ENCODE measurements at places on chromosomes 2 and 18.

DNA sequence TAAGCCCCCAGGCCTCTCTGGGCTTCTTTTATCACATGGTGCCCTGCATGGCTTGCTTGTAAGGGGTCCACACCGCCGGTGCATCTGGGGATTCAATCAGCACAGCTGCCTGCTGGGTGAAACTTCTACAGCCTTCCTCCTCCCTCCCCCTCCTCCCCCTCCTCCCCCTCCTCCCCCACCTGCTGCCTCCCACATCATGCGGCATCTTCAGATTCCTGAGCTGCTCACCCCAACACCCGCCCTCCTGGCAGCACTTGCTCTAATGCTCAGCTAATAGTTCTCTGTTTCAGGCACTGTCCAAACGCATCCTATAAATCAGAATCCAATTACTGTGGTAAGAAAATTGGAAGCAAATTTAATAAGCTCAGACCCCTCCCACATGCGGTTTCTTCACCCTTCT is 150.7 kb downstream of the GALNT14 start:
- no peak for DNase-seq

DNA sequence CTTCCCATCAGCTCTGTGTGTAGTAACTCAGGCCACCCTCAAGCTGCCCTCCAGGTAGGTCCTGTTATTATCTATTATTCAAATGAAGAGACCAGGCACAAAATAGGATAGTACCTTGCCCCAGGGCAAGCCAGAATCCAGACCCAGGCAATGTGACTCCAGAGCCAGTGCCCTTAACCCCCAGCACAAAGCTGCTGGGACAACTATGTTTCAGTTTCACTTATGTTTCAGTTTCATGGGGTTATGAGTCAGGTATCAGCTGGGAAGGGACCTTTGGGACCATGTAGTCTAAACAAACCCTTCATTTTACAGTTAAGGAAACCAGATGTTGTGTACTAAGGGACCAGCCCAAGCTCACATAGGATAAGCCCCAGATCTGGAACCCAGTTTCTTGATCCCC is 10.0 kb downstream of the HK2 start:
- peak; percentile 51 for DNase-seq

- DNase-seq: no peak
Measured at GRCh38 chr2:232330068-232330999, 48.2 kb upstream of the ALPP start.

GRCh38 chr18:79954791-79955190 is 3.3 kb upstream of the SLC66A2 start:
- no peak for DNase-seq

DNA sequence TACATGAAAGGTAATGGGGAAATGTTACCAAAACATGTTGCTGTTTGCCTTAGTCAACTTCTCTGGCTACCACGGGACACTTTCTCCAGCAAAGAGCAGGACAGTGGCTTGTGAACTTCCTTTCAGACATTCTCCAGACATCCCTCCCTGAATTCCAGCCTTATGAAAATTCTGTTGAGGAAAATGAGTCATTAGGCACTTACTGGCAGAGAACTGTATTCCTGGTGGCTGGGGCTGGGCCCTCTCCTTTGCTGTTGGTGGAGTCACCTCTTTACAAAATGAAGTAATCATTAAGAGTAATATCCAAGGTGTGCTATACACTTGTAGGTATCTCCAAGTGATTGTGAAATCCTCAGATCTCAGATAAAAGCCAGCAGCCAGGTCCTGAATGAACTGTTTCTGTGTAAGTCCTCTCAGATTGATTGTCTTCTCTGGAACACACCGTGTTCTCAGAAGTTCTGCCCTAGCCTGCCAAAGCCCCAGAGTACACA is 1.3 kb upstream of the FAP start:
- peak; percentile 92 for DNase-seq

DNA sequence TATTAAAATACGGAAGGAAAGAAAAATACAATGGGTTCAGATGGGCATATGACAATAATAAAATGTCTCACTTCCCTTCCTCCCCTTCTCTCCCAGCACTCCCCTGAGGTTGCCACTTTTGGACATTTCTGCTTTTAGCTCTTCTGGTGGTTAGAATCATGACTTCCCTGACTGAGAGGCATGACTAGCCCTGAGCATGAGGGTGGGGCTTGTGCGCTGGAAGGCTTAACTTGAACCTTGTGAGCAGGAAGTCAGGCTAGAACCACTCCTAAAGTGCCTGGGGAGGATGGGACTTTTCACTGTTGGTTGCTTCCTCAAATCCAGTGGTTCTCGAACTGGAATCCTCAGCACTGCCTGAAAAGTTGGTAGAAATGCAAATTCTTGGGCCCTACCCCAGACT is 19.7 kb upstream of the ARHGAP25 start:
- no peak for DNase-seq

DNA sequence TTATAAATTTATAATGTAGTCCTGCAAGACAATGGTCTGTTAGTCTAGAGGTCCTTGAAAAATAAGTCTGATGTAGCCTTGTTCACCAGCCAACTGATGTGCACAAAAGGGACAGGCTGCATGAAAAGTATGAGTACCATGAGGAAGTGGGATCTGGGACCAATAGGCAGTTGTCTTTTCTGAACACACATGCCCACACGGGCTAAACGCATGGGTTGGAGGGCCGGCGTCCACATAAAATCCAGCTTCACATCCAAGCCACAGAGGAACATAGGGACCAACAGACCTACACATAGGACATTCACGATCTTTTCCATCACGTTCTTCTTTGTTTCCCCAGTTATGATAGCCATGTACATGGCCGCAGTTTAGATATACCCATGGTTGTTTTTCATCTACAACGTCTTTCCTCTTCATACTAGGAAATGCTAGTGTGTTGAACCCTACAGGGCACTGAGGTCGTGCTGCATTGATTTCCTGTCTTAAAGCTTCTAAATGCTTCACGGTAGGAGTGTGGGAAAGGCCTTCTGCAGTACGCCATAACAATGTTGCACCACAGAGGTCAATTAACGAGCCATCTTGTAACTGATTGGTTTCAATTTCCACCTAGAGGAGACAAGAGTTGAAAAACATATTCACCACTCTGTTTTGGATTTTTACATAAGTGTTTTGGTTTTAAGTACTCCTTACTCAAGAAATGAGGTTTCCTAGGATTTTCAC is 49.4 kb downstream of the PELI1 start:
- DNase-seq: no peak

GRCh38 chr2:202036601-202037037 is 3.0 kb downstream of the FZD7 start:
- no peak for DNase-seq

GRCh38 chr18:62346333-62347088 is 21.4 kb downstream of the TNFRSF11A start:
- DNase-seq: no peak

DNA sequence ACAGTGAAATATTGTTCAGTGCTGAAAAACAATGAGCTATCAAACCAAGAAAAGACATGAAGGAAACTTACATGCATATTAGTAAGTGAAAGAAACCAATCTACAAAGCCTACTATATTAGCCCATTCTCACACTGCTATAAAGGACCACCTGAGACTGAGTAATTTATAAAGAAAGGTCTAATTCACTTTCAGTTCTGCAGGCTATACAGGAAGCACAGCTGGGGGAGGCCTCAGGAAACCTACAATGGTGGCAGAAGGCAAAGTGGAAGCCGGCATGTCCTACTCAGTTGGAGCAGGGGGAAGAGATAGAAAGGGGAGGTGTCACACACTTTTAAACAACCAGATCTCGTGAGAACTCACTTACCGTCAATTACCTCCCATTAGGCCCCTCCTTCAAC is 232.1 kb downstream of the TMX3 start:
- DNase-seq: no peak

DNA sequence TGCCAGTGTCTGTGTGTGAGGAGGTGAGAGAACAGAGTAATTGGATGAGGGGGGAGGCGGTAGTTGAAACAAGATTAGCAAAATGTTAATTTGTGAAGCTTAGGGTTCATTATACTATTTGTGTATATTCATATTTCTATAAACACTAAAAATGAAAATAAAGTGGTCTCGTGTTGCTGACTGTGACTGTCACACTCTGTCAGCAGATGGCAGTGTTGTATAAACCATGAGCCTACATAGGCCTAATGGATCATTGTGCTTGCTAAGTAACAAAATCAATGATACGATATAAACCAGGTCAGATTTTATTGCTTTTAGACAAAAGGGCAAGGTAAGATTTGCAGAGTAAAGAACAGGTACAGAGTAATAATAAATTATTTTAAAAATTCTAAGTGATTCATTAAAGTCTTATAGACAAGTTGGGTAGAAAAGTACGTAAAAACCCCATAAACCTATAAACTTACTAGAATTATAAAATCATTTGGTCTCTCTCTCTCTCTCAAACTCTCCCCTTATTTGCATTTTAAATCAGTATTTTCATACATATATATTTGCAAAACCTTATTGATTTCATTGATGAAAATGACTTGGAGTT is 182.7 kb downstream of the RPIA start:
- DNase-seq: no peak

GRCh38 chr18:33577685-33578517 is at the start of gene ASXL3:
ASXL3 (plus strand) TSS chr18:33578219; CDS start chr18:33578632, 413 bp downstream.
- no peak for DNase-seq

DNA sequence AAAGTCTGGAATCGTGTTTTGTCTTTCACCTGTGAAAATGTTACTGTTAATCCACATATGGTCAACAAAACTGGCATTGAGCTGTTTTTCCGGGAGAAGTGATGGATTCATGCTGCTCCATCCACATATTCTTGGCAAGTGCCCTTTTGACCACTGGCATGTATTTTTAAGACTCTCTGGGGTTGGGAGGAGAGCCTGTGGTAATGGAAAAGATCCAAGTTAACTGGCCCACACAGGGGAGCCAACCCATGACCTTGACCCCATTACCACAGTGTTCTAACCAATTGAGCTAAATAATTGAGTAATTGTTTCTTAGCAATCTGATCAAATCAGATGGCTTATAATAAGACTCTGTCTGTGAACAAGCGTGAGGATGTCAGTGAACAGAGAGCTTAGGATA is 296.2 kb upstream of the NRP2 start:
- DNase-seq: no peak

- no peak for DNase-seq
Measured at GRCh38 chr2:29644949-29645348, 276.4 kb downstream of the ALK start.

DNA sequence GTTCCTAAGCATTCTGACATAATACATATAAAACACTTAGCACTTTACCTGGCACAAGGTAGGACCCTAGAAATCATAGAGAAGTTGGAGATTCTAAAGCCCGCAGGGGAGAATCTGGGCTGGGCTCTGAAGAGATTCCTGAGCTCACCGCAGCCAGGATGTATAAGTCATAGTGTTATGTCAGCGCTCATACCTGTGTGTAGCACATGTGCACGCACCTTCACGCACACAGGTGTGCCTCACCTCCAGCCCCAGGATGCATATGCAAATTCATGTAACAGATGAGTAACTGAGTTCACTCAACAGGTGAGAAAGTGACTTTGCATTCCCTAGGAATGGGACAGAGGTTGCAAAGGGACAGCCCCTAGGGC is 7.9 kb upstream of the SDC1 start:
- DNase-seq: no peak

- no peak for DNase-seq
Measured at GRCh38 chr2:72094701-72095100, 53.0 kb downstream of the CYP26B1 start.

DNA sequence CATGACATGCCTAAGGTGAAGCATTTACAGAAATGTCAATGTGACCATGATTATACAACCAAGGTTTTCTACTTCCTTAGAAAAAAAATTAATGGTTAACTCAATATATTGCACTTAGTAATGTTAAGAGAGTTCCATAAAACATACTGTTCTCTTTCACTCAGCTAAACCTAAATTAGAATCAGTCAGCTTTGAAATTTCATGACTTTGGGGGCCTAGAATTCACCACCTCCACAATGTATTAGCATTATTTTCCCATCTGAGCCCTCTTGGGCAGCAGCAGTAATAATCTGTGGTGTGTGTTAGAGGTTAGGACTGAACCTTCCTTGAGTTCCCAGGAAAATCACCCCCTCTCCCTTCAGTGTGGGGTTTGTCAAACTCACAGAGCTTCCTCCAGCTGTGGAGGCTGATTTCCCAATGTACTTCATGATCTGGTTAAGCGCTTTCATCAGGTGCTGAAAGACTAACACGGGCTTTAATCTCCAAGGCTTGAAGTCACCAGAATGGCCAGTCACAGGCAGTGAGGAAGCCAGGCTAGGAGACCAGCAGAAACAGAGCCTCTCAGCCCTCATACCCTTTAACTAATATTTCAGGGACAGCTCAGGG is 7.1 kb upstream of the UPP2 start:
- DNase-seq: no peak

- DNase-seq: no peak
Measured at GRCh38 chr2:145016711-145017110, 496.8 kb upstream of the ZEB2 start.

GRCh38 chr2:167748536-167748935 is 498.9 kb downstream of the STK39 start:
- no peak for DNase-seq

DNA sequence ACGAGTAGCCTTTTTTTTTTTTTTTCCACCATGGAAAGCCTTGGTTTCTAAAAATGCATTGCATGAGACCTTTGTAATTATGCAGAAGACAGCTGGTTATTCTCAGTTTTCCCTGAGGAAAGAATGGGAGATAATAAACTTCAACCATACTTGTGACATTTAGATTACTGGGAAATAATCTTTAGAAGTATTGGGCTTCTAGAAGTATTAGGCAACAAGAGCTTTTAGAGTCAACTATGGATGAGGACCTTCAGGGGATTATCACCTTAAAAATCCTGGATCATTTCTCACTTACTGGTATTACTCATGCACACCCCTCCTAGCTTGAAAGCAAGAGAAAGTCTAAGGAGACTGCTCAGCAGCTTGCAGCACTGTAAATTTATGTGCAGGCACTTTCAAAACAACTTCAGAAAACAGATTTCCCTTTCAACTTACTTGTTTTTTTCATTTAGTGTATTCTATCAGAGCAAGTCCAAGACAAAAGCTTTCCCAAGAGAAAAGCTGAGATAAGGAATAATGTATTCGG is 175.9 kb downstream of the NRXN1 start:
- DNase-seq: no peak

GRCh38 chr2:177000715-177001072 is 211.9 kb upstream of the HNRNPA3 start:
- no peak for DNase-seq

Measured in non-pigmented ciliary epithelial cell (primary cell).